ENCODE measurements at places on chromosomes 1 and 21.

DNA sequence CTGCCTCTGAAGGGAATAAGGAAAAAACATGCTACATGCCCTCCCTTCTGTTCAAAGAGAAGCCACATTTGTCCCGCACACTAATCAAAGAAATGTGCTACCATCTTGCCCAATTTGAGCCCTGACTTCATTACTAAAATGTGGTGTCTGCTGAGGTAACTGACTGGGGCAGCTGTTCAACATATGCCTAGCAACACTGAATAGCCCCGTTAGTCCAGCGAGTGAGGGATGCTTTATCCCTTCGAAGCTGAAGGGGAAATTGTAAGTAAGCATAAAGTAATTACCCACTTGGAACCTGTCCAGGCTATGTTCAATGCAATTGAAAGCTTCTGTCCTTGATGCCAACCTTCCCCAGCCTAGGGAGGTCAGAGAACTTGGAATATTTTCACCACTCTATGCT, 310.6 kb downstream of the SEC16B start:
- no peak for DNase-seq

GRCh38 chr21:38561613-38562581, 63.6 kb upstream of the ERG start:
- no peak for DNase-seq

DNA sequence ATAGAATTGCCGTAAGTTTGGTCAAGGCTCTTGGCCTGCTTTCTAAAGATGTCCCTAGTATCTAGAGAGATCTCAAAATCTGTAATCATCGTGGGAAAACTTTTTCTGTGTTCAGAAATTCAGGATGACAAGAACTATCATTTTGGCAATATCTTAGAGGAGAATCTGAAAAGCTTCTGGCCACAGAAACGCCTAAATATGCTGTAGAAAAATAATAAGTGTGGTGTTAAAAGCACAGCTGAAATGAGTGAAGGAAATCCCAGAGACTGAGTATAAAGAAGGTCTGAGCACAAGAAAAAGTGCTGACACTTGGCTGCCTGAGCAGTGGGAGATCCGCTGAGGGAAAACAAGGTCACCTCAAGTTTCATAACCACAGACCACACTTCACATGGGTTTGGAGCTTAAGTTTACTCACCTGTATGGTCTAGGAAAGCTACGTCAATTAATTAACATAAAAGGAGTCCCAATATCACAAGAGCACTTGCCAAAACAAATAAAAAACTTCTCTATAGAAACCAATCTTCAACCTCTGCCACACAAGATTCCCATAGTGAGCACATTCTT, 235.2 kb upstream of the IRF2BP2 start:
- no peak for DNase-seq

- DNase-seq, result no peak
These were observed 585 bp downstream of the GPR3 start for GRCh38 chr1:27392778-27393635.

GRCh38 chr1:248699099-248699498, 3.5 kb downstream of the OR14I1 start:
- DNase-seq, result no peak

DNA sequence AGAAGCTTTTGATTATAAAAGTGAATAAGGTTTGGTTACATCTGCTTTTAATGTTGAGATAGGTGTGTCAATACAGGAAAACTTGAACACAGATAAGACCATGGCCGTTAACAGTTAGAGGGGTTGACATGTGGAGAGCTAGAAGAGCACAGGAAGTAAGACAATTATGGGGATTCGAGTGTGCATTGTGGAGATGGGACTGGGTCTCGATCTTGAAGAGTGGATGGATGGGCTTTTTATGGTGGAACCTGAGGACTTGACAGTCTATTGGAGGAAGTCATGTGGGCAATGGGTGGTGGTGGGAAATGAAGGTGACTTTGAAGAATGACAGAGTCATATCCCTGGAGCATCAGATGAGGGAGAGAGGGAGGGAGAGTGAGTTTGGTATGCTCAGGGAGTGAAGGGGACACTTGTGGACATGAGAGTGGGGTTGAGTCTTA, 12.1 kb downstream of the DYRK1A start:
- DNase-seq, result no peak

Data from amniotic epithelial cell (primary cell).